ENCODE measurements at places on chromosomes 12 and 14.

GRCh38 chr12:709455-710020 is 42.8 kb upstream of the WNK1 start:
- DNase-seq = no peak

DNA sequence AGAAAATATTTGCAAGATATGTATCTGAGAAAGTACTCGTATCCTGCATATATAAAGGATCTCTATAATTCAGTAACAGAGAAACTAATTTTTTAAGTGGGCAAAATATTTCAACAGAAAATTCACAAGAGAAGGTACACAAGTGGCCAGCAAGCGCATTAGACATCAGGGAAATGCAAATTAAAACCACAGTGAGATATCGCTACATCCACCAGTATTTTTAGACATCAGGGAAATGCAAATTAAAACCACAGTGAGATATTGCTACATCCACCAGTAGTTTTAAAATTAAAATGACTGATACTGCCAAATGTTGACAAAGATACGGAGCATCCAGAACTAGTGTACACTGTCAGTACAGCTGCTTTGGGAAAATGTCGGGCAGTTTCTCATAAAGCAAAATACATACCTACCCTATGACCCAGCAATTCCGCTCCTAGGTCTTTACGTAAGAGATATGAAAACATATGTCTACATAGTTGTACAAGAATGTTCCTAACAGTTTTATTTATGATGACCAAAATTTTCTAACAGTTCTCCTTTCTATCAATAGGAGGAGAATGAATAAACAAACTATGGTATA is 2.8 kb upstream of the KCNK13 start:
- DNase-seq = no peak

- no peak for DNase-seq
These were observed 327.6 kb upstream of the SFSWAP start for GRCh38 chr12:131383291-131383690.

- DNase-seq = peak; percentile 38
These were observed 250.9 kb upstream of the OR4E1 start for GRCh38 chr14:21924479-21924878.

Data from activated CD4-positive, alpha-beta T cell treated with anti-CD3 and anti-CD28 coated beads for 1 hour (primary cell).